Tibial nerve (tissue), 4 donors: ENCODE measurements at places on chromosomes 6 and 20.

- no peak for DNase-seq
Observed at GRCh38 chr6:119197271-119197670, 118.8 kb upstream of the FAM184A start.

GRCh38 chr6:99415446-99415845 lies 9.7 kb downstream of the PNISR start:
- no peak for DNase-seq

- no peak for DNase-seq
Observed at GRCh38 chr6:157813750-157814455, 9.1 kb upstream of the SNX9 start.

GRCh38 chr6:2632976-2633584 lies 117.6 kb downstream of the MYLK4 start:
- no peak for DNase-seq

DNA sequence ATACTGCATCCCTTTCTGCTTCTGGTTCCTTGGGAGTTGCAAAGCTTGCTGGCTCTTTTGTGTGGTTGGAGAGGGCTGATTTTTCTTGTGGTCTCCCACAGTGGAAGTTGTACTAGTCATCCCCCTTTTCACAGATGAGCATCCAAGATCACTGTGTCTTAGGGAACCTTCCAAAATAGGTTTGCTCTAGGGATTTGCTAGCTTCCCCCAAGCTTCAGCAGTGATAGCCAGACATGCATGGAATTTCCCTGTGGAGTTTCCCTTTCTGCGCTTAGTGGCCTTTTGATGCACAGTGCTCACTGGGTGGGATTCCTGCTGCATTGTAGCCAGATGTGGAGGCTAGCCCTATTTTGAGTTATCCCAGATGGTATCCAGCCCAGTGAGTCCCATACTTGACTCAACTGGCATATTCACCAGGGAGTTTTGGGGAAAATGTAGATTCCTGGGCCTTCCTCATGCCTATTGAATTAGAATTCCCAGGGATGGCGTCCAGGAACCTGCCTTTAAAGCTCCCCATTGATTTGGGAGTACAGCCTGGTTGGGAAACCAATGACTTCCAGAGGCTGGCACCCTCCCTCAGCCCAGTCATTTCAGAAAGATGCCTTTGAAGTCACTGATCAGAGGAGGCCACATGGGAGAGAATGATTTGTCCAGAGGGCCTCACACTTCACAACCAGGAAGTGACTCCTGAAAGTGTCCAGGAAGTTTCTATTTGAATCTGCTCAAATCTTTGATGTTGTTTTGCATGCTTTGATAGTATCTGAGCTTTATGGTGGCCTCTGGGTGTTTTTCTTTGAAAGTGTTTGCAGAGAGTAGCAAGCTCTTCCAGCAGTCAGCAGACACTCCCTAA lies 25.9 kb downstream of the PPARD start:
- DNase-seq = no peak

GRCh38 chr20:20967564-20968184 lies 138.5 kb downstream of the LINC00237 start:
- no peak for DNase-seq

GRCh38 chr6:142883011-142883410 lies 62.0 kb downstream of the HIVEP2 start:
- no peak for DNase-seq

DNA sequence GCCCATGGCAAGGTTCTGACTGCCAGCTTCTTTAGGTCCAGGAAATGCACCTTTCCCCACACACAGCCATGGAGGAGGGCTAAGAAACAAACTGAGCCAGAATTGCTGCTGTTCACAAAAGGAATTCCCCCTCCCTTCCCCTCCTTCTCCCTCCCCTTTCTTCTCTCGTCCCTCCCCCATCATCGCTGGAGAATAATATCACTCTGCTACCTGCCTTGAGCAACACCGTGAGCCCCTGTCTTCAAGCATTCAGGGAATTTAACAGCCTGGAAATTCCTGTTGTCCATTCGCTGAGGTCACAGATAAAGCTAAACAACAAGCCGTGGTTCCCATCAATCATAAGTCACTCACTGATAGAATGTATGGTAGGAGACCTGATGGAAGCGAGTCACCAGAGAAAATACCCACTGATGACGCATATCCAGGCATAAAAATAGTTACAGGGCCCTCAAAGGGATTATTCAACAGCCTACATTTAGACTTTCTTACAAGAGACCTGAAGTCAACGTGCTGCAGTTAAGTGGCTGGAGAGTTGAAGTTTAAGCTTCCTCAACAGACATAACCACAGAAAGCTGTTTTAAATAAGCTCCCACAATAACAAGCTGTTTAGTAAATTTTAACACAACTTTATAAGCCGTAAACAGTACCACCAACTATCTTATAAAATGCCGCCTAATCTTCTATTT lies 59.7 kb downstream of the HIVEP2 start:
- DNase-seq = no peak

DNA sequence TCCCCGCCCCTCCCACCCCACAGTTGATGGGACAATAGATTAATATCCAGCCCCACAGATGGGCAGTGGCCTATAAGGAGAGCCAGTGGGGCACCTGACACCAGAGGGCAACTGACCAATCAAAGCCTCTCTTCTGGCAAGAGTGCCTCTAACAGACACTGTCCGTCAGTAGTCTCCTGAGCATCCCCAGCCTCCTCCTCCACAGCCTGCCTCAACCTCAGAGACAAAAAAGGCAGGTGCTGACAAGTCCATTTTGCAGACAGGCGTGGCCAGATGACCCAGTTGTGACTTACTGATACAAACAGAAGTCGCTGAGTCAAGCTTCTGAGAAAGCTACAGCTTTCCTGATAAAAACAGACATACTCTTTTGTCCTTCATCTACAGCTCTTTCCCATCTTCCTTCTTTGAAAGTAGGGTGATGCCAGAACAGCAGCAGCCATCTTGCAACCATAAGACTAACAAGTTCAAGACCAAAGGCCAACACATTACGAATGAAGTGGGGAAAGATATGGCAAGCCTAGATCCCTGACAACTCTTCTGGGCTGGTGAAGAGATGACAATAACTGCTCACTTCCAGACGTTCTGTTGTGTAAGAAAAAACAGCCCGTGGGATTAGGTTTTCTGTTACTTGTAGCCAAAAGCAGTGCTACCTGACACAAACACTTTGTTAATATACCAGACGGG lies 12.3 kb downstream of the PPIL1 start:
- no peak for DNase-seq

DNA sequence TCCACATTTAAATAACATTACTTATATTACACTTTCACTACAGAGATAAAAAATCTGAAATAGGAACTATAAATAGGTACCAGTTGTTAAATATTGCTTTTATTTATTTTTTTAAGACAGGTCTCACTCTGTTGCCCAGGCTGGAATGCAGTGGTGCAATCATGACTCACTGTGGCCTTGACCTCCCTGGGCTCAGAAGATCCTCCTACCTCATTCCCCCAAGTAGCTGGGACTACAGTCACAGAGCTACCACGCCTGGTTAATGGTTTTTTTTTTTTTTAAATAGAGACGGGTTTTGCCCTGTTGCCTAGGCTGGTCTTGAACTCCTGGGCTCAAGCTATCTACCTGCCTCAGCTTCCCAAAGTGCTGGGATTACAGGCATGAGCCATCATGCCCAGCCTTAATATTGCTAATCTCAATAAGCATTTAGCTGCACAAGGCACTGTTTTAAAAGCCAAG lies 17.3 kb downstream of the EEF1E1 start:
- peak; percentile 20 for DNase-seq

- no peak for DNase-seq
Observed at GRCh38 chr6:149108038-149108748, 209.3 kb upstream of the TAB2 start.

DNA sequence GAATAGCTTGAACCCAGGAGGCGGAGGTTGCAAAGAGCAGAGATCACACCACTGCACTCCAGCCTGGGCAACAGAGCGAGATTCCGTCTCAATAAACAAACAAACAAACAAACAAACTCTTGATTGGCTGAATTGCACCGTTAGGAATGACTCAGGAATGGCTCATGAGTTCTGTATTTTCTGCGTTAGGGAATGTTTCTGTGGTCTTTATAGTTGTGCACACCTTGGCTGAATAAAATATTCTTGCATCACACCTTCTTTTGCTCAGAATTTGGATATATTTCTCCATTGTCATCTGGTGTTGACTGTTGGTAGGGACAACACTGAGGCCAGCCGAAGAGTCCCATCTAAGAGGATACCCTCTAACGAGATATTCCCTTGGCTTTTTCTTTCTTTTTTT lies 19.6 kb upstream of the PI16 start:
- DNase-seq = no peak

DNA sequence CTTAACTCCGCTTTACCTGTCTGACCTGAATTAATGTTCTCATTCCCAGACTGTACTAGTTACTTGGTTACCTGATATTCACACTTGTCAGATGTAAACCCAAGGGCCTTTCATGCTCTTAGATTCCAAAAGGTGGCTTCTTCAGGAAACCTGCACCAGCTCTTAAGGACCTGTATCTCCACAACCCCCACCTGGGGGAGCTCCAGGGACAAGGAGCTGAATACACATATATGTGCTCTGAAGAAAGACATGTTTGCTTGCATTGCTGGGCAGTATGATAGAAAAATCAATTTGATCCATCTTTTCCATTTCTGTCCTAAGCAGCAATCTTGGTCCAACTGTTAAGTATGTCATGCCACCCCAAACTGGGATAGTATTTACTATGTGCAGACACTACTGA lies 64.8 kb upstream of the POU3F2 start:
- no peak for DNase-seq

DNA sequence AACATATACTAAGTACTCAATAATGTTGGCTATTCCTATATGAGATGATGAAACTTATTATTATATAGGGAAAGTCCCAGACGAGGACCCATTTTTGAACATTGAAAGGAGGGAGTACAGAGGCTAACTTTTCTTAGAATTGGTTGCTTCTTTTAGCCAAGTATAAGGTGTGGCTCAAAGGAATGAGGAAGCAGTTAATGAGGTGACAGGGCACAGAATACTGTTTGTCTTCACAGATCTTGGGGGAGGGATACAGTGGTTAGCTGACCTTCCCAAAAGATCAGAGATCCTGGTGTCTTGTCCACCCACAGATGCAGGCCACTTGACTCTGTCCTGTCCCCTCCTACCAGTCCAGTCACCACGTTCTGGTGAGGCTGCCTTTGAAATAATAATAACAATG lies 67.8 kb upstream of the EPB41L1 start:
- no peak for DNase-seq

GRCh38 chr20:47224300-47224791 lies 132.2 kb downstream of the ZMYND8 start:
- DNase-seq = no peak

GRCh38 chr6:71289039-71289801 lies 609 bp downstream of the OGFRL1 start:
- no peak for DNase-seq

GRCh38 chr6:32794510-32794909 lies 22.3 kb downstream of the HLA-DOB start:
- DNase-seq = no peak

- DNase-seq = no peak
Observed at GRCh38 chr6:33724102-33725023, 12.9 kb upstream of the UQCC2 start.

GRCh38 chr6:26033941-26034354 lies 53.3 kb upstream of the HFE start:
- no peak for DNase-seq

- no peak for DNase-seq
Observed at GRCh38 chr20:54188132-54188849, 14.5 kb upstream of the CYP24A1 start.

GRCh38 chr6:86723151-86723550 lies 214.2 kb upstream of the HTR1E start:
- DNase-seq = no peak

DNA sequence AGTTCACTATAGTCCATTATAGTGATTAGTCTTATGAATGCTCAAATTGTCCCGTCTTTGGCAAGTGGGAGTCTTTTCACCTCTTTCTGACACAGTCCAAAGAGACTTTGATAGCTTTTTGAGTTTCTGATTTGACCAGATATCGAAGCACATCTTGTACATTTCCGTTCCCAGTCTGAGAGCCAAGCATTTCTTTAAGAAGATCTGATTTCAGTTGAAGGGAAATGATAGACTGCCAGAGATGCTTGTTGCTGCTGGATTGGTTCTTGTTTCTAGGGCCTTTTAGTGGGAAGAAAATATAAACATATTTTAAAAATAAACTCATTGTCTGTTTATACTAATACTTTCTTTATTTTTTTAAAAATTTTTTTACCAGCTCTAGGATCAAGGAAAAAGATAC lies 54.1 kb upstream of the IER3 start:
- DNase-seq = no peak

GRCh38 chr6:32637219-32637880 lies at the start of gene HLA-DQA1:
Gene HLA-DQA1 (plus strand): TSS chr6:32637406. CDS start chr6:32637459, 53 bp downstream.
- no peak for DNase-seq

DNA sequence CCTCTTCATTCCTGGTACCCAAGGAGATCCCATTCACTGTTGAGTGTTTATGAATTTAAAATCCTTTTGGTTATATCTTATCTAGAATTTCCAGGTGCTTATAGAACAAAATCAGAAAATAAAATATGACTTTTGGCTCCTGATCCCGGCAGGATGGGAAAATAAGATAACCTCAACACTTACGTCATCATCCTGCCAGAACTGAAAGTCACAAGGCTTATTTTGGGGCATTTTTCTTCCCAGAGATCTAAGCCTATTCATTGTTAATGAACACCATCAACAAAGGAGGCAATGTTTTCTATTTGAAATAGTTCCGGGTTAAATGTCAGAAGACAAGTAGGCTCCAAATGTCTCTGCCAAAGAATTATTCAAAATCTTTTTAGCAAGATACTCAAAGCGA lies 580.6 kb downstream of the TFAP2A start:
- DNase-seq = no peak

DNA sequence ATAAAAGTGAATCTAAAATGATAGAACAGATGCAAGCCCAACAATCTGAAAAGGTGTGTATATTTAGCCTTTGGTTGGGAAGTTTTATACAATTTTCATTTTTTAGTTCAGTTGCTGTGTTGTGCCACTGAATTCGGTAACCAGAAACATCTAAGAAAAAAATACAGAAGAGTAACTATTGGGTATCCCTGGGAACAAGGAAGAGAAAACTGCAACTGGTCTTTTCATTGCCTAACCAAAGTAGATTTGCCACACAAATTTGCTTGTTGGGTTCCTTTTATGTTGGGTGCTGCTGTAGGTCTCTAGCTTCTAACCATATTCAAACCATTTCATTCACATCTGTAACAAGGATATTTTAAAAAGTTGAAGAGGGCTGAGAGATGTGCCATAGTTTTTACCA lies 2.8 kb upstream of the TMEM30A start:
- no peak for DNase-seq

DNA sequence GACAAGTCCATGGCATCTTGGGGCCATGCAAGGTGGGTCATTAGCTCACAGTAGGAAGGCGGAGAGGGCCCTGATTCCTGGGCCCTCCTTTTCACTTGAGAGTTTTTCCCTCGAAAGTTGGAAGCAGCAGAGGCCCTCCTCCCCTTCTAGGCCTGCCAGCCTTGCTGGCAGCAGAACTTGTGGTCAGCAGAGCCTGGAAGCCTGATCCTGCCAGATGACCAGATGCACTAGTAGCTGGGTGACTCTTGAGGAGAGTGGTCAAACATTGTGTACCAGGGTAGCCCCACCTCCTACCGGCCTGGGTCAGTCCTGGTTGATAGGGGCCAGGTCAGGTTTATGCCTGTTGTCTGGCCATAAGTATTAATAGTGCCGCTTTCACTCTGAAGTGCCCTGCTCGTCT lies 3.8 kb upstream of the HMGA1 start:
- DNase-seq = no peak
